ENCODE measurements at places on chromosomes 13 and 19. TPM values are rescaled to one million over a fixed set of nuclear protein-coding genes. Genes with fewer than 3 reads are reported as not detected.
A peak's percentile ranks its signal among the peaks of the same experiment; 100 is the strongest.

- no peak for DNase-seq
Measured at GRCh38 chr19:32404933-32405430, 588 bp upstream of the DPY19L3 start.

DNA sequence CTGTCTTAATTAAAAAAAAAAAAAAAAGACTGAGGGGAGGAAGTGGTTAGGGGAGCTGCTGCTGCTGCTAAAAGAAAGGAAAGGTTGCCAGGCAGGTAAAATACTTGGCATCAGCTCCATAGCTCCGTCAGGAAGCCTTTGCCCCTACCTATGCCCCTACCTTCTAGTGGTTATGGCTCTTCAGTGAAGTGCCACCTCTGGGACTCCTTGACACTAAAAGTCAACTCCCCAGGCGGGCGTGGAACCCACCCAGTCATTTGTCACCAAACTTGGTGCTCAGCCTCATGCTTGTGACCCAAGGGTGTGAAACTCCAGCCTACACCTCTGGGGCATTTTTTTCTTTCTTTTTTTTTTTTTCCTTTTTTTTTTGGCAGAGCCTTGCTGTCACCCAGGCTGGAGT is 4.9 kb upstream of the NECTIN2 start:
- no peak for DNase-seq

- DNase-seq: peak; percentile 43
Measured at GRCh38 chr19:36331353-36332228, 47.4 kb downstream of the ZFP14 start.

The NLRP4 gene
- not detected for total RNA-seq

DNA sequence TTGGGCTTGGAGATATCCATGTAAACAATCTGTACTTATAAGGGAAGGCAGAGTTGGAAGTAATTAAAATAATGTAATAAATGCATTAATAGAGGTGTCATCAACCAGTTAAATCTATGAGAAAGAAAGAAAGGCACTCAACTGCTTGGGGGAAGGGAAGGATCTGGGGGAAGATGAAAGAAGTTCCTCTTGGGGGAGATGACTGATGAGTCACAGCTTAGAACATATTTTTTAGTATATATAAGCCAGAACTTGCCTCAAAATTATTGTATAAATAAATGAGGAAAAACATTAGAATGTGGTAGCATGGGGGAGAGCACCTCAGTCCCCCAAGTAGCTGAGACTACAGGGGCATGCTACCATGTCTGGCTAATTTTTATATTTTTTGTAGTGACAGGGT is 205.8 kb downstream of the GGACT start:
- no peak for DNase-seq

The ZNF625 gene
- total RNA-seq: 4.8 TPM

DNA sequence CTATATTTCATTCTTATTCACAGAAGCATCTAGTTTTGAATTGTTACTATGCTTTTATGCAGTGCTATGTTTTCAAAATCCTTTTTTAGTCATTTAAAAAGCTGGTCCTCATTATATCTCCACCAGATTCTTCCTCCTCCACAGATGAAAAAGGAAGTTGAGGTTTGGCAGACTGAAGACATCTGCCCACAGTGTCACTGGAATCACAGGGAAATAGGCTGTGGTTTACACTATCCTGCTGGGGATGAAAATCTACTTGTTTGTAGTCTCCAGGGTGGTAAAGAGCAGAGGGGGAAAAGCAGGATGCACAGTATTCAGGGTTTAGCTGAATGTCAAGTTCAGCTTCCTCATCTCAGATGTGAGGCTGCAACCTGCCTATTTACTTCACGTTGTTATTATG is 351.2 kb downstream of the DNAJC15 start:
- no peak for DNase-seq

DNA sequence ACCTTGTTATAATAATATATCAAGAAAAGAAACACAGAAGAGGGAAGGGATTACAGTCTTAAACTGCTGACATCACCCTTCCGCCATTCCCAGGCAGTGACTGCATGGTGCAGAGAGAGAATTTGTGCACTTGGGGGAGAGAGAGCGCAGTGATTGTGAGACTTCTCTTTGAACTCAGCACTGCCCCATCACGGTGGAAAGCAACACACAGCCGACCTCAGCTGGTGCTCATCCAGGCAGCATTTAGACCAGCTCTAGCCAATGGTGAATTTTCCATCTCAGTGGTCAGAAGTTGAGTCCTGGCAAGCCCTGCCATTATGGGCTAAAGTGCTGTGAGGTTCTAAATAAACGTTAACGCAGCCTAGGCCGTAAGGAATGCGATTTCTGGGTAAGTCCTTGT is 1681.5 kb downstream of the EFNB2 start:
- DNase-seq: no peak

The ARL11 gene
- total RNA-seq: 0.22 TPM

DNA sequence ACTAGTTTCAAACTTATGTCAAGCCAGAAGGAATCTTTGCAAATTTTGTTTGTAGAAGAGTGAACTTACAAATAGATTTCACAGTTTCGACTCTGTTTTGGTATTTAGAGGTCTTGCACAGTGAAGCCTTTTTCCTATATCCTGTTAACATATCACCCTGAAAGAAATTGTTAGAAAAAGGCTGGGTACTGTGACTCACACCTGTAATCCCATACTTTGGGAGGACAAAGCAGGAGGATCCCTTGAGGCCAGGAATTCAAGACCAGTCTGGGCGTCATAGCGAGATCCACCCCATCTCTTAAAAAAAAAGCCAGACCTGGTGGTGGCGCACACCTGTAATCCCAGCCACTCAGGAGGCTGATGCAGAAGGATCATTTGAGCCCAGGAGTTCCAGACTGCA is 224.0 kb downstream of the GGACT start:
- no peak for DNase-seq

DNA sequence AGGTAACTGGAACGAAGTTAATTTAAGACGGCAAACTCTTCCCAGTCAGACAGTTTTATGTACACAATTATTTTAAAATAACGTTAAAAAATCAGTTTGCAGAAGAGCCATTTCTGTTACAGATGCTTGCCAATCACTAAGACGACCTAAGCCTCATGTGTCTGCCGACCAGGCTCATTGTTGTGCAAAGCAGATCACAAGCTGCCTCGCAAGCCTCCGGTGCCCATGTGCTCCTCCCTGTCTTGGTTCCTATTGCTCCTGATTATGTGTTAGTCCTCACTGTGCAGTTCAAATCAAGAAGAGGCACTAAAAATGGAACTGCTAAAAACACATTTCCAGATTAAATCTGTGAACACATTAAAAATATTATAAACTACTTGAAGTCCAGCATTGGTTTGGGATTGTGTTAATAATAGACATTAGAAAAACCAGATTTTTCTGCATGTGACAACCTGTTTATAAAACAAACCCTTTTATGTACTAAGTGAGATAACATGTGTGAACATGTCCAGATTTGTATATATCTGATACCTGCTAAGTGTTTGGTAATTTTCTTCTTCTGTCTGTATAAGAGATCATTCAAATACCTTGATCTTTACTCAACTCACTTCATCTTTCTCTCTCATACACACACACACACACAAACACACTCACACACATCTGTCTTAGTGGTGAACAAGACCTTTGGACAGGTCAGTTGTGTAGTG is 81.9 kb upstream of the SLC15A1 start:
- no peak for DNase-seq

The FAM83E gene
- total RNA-seq: 9.0 TPM

- no peak for DNase-seq
Measured at GRCh38 chr19:55855160-55855559, 18.8 kb downstream of the NLRP4 start.

DNA sequence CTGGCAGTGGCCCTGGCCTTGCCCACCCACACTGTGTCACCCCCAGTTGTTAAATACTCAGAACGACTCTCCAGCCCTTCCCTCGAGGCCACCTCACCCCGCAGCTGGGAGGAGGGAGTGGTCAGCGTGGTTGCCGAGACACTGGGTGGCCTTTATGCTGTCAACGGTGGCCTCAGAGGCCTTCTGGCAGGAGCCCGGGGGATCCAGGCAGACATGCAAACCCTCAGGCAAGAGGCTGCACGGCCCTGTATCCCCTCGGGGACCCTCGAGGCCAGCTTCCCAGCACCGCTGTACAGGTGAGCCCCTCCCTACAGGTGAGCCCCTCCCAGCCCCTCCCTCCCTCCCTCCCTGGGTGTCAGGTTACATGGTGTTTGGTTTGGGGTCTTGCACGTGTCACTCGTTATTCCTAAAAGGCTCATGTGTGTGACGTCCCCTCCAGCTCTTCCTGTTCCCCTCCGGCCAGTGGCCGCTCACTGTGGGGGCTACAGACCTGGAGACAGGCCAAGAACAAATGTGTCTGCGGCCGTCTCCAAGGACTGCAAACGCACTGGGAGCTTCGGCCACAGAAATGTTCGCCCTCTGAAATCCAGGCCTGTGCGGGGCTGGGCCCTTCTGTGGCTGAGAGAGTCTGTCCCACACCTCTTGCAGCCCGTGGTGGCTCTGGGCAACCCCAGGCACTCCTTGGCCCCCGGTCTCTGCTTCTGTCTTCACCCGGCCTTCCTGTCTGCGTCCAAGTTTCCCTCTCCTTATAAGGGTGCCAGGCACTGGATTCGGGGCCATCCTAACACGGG is at the start of gene TEKTIP1:
Gene TEKTIP1 (plus strand): TSS at position 210 of the 791 bp plus-strand sequence. CDS start 4 bp downstream, at position 214.
- no peak for DNase-seq

DNA sequence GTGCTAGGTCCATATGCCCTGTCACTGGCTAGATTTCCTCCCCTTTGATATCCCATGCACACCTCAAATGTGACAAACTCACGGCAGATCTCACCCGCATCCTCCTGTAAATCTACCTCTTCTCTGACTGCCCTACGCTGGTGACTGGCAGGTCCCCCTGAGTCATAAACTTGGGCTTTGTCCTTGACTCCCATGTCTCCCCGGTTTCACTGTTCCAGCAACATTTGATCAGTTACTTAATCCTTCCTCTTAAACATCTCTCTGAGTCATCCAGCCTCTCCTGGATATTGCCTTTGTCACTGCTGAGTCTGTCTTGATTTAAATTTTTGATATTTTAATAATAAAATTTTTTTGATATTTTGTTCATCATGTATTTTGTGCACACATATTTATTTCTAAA is 26.5 kb downstream of the FAM216B start:
- DNase-seq: no peak

- DNase-seq: no peak
Measured at GRCh38 chr13:95858286-95859075, 181.5 kb downstream of the DNAJC3 start.

The SDHAF1 gene
- total RNA-seq: 35.5 TPM

The ZNF83 gene
- 18.7 TPM for total RNA-seq

GRCh38 chr19:24098359-24098758 is 11.4 kb downstream of the ZNF254 start:
- no peak for DNase-seq

- DNase-seq: no peak
Measured at GRCh38 chr19:1921326-1921725, 16.1 kb downstream of the ADAT3 start.

DNA sequence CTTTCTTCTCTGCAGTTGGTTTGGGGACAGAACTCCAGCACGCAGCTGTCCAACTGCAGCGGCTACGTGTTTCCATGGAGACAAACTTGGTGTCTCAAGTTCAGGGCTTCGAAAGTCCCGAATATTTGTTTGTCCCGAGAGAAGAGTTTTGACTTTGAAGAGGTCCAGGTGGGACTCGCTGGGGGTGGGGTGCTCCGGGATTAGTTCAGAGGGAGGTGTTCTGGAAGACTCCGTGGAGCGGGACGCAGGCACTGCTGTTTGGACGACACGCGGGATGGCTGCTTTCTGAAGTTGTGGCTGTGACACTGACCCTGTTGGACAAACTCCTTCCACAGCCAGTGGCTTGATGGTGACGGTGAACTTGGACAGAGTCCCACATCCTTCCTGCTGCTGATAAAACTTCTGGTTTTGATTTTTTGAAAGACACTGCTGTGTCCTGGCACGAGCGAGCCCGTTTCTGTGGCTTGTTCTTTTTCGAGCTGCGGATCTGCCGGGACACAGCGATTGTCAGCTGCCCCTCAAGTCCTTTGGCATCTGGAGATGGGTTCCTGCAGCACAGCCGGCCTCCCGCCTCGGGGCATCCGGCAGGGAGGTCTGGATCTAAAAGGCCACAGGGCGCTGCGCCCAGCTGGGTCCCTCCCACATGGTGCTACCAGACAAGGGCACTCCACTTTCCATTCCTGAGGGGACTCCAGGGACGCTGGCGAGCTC is 15.9 kb upstream of the RANBP3 start:
- no peak for DNase-seq

DNA sequence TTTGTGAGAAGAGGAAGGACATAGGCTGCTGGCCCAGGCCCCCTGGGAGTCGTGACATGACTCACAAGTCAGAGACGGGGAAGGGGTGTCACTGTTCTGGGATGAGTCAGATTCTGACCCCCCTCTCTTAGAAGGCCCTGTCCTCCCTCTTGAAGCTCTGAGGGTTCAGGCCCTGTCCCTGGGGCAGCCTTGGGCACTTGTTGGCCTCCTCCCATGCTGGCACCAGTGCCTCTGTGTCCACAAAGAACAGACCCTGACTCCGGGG is 2.7 kb upstream of the CEACAM7 start:
- DNase-seq: no peak

The TMPRSS9 gene
- total RNA-seq: not detected

- no peak for DNase-seq
Measured at GRCh38 chr19:47303966-47304365, 5.7 kb upstream of the C5AR1 start.

DNA sequence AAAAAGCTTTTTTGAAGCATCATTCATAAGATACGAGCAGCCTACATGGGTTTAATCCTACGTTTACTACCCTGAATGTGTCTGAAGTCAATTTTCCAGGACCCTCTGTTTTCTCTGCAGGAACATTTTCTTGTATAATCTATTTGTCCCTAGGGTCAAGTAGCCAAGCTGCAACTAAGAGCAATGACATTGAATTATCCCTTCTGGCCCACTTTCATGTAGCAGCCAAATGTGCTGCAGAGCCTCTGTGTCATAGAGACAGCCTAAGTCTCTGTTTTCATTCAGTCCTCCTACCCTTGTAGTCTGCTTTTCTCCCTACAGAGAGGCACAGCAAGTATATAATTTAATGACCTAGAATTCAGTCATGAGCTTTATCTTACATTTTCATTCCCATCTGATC is 82.1 kb downstream of the ZAR1L start:
- DNase-seq: no peak

- no peak for DNase-seq
Measured at GRCh38 chr19:40763526-40763925, 11.8 kb upstream of the MIA start.

GRCh38 chr19:30214651-30215051 is 157.5 kb upstream of the ZNF536 start:
- no peak for DNase-seq

The SELENOV gene
- not detected for total RNA-seq
